Tibial nerve (tissue), 4 donors: ENCODE measurements at places on chromosomes 13 and 19.

DNA sequence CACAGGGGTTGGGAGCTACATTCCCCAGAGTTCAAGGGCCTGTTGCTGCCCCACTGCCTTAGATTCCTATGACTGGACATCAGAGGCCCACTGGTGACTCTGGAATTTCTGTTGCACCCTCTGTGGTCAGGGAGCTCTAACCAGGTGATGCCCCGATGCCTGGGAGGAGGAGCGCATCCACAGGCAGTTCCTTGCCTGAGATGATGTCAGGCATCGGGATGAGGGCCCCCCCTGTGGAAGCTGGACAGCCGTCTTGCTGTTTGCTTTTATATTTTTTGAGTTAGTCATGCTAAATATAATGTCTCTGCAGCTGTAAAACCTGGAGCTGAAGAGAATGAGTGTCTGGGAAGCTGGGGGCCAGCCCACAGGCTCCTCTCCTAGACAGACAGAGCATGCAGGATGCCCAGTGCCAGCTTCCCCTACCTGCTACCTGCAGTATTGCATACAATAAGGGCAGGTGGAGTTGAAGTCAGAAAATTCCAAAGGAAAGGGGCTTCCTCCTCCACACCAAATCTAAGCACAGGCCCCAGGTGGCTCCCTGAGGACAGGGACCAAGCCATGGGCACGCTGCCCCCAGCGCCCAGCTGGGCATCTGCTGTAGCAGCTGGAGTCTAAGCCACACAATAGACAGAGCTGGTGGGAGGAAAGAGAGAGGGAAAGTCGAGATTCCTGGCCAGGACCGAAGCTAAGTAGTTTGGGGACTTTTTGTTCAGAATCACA is 16.2 kb downstream of the COL4A2 start:
- DNase-seq: no peak

- DNase-seq: peak; percentile 45
These were observed 97.7 kb upstream of the IPO5 start for GRCh38 chr13:97855570-97856303.

DNA sequence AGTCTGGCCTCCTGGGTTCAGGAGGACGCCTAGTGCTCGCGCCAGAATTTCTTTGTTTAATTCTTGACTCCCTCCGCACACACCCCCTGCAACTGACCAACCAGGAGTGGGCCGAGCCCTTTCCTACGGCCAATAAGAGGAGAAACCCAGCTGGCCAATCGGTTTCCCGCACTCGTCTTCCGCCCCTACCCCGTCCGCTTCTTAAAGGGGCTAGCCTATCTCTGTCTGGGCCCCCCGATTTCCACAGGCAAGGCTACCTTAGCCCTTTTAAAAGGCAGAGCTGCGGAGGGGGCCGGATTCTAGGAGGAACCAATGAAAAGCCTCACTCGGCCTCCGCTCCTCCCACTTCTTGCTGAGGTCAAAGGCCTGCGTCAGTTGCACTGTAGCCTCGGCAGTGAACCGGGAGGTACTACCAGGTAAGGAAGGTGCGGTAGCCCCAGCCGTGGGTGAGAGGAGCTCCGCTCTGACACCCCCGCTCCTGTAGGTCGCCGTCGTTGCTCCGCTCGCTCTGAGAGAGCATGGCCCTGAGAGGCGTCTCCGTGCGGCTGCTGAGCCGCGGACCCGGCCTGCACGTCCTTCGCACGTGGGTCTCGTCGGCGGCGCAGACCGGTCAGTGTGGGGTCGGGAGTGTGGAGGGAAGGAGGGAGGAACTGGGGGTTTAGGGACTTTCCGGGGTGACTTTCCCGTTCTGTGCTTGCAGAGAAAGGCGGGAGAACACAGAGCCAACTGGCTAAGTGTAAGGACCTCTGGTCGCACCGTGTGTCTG is at the start of gene GCDH:
GCDH (plus strand) TSS at position 374 of the 766 bp plus-strand sequence; CDS start at position 519, 145 bp downstream.
- DNase-seq: peak; percentile 96

- DNase-seq: no peak
These were observed 34.4 kb upstream of the ZNF835 start for GRCh38 chr19:56705939-56706338.

- DNase-seq: no peak
These were observed 16.2 kb downstream of the BRSK1 start for GRCh38 chr19:55299991-55300390.

DNA sequence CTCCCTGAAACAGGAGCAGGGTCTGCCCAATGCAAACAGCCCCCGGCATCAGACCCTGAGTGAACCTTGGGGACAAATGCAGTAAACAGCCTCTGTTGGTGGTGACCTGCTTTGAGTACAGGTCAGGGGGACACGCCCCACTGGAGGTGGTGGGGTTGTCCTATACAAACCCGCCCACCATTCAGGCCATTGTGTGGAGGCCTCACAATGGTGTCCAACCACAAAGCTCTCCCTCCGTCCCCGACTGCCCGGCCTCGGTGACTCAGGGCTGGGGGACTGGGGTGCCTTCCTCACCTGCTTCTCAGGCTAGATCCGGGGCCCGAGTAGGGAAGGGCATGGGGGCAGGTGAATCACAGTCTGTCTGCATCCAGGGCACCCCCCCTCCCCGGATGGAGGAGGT is 1.5 kb downstream of the MUC16 start:
- no peak for DNase-seq

DNA sequence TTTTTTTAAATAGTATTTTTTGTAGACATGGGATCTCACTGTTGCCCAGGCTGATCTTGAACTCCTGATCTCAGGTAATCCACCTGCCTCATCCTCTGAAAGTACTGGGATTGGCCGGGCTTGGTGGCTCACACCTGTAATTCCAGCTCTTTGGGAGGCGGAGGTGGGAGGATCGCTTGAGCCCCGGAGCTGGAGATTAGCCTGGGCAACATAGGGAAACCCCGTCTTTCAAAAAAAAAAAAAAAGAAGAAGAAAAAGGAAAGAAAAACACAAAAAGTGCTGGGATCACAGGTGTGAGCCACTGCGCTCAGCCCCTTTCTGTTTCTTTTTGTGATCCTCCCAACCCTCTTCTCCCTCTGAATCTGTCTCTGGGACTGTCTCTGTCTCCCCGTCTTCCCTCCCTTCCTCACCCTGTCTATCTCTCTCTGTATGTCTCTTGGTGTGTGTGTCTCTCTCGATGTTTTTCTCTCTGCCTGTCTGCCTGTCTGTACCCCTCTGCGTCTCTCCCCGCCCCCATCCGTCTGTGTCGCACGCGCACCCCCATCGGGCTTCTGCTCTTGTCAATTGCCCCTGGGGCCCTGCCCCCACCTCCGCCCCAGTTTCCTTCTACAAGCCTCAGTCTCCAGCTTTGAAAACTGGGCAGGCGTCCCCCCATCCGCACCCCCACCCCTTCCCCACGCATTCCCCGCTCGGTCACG is 540 bp upstream of the ZFP36 start:
- DNase-seq: no peak

DNA sequence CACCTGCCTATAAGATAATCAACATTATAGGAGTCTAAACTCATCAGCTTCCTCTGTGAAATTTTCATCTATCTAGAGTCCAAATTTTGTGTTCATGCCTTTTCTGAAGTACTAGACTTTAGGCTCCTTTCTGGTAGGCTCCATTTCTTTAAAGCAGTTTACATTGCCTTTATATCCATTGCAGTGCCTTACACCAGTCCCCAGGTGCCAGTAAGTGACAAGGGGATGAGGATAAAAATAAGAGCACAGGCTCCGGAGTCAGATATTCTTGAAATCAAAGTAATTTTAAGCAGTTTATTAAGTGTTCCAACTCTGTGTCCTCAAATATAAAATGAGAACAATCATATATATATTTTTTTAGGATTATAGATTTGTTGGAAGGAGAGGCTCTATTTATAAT is 10.6 kb upstream of the CYSLTR2 start:
- no peak for DNase-seq

GRCh38 chr13:25247360-25247759 is 39.9 kb downstream of the MTMR6 start:
- no peak for DNase-seq

DNA sequence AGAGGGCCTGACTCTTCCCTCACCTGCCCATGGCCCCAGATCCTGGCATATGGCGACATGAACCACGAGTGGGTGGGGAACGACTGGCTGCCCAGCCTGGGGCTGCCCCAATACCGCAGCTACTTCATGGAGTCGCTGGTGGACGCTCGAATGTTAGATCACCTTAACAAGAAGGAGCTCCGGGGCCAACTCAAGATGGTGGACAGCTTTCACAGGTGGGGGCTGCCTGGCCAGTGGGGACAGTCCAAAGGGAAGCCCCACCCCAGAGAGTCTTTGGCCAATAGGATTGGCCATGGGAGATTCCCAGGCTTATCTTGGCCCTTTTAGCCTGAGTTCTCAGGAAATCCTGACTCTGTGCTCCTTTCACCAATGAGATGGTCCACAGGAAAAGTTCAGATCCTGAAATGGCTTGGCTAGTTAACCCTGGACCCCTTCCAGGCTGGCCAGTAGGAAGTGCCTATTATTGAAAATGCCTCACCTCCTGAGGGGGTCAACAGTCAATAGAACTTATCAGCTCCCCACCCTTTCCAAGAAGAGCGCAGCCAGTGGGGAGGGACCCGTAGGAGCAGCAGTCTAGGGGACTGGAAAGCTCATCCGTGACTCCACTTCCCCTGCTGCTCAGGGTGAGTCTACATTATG is 7.0 kb downstream of the HRC start:
- DNase-seq: no peak

DNA sequence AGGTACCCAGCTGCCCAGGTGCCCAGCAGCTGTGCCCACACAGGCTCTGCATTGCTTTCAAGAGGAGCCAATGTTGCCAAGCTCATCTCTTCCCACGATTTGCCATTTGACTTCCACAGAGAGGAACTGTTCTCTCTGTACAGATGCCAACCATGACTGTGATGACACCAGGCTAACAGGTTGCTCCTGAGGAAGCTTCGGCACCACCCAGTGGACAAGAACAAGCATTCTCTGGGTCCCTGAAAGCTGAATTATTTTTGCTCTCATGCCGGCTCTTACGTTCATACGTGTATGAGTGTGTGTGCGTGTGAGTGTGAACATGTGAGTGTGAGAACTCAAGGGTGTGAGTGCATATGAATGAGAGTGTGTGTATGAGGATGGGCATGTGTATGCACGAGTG is 535.2 kb downstream of the LIG4 start:
- no peak for DNase-seq

DNA sequence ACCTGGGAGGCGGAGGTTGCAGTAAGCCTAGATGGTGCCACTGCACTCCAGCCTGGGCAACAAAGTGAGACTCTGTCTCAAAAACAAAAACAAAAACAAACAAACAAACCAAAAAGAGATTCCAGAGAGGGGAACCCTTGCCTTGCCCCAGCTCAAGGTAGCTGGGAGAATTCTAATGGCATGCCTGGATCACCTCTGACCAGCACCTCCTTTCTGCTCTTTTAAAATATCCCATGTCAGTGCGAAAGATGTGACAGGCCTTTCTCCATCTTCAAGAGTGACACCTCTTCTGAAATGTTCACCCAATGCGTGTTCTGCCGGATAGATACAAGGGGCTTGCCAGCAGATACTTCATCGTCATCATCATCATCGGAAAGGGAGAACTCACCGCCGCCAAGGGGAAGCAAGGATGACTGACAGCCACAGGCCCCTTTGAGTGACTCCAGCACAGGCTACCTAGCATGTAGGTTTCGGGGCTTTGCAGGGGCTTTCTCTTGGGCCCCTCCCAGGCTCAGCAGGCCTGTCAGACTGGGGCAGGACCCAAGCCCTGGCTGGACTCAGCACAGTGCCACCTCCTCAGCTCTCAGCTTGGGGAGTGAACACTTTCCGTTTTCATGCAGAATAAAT is 18.9 kb upstream of the LRP3 start:
- no peak for DNase-seq

GRCh38 chr13:22662771-22663170 is 518.0 kb upstream of the SGCG start:
- no peak for DNase-seq

- no peak for DNase-seq
These were observed 21.8 kb upstream of the OBI1 start for GRCh38 chr13:78680576-78681350.

GRCh38 chr13:104737713-104738112 is 1671.5 kb upstream of the SLC10A2 start:
- no peak for DNase-seq

GRCh38 chr19:47266401-47266941 is 8.2 kb upstream of the INAFM1 start:
- no peak for DNase-seq

- DNase-seq: no peak
These were observed 49.5 kb upstream of the SIN3B start for GRCh38 chr19:16779539-16780163.

GRCh38 chr19:8655340-8655709 is 24.9 kb downstream of the NFILZ start:
- DNase-seq: no peak

DNA sequence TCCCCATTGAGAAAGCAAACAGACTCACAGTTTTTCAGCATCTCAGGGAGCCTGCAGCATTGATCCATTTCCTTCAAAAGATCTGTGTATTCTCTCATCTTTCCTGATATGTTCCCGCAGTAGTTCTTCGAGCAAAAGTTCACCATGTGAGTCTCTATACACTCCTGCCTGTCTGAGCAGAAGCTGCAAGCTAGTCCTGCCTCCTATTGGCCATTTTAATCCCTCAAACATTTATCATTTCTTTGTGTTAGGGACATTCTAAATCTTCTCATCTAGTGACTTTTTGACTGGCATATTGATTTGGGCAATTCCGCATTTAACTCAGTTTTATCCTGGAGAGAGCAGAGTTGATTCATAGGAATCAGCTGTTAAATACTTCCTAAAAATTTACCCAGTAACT is 660.4 kb upstream of the KLF12 start:
- no peak for DNase-seq

GRCh38 chr13:80386002-80386401 is 45.1 kb upstream of the SPRY2 start:
- no peak for DNase-seq

DNA sequence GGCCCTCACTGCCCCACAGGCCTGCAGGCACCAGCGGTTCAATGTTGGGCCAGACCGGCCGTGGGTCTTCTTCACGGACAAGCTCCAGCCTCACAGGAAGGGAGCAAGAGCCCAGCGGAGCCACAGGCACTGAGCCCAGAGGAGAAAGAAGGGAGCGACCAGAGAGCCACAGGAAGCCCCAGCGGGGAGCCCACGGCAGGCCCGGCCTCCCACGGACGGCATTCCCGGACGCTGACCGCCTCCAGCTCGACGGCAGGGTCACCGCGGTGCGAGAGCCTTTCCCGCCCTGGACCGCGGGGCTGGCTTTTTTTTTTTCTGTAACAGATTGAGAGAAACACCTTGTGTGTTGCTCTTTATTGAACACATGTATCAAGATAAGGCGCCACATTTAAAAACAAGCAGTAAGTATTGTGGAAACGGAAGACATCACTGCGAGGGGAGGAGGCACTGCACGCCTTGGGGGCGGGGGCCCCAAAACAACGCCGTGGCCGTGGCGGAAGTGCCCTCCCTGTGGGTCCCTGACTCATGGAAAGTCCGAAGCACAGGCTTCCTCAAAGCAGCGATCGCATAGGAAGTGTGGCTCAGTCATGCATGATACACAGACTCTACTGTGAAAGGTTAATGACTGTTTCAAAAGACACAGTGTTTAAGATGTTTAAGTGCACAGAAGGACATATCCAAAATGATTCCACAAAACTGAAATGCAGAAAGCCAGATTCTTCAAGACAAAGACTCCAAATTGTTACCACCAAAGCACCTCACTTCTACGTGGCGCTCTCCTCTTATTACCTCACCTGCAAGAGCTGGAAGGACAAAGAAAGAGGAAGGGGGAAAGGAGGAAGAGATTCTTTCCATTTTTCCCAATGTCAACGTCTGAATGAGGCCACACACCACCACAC is 3.5 kb downstream of the RASA3 start:
- DNase-seq: peak; percentile 68
